Epithelial cell of esophagus (primary cell): ENCODE measurements at places on chromosomes 6 and 20.

GRCh38 chr6:11718463-11718862 is 60.1 kb downstream of the ADTRP start:
- DNase-seq = peak; percentile 1

GRCh38 chr20:16527438-16527837 is 45.8 kb downstream of the KIF16B start:
- no peak for DNase-seq

DNA sequence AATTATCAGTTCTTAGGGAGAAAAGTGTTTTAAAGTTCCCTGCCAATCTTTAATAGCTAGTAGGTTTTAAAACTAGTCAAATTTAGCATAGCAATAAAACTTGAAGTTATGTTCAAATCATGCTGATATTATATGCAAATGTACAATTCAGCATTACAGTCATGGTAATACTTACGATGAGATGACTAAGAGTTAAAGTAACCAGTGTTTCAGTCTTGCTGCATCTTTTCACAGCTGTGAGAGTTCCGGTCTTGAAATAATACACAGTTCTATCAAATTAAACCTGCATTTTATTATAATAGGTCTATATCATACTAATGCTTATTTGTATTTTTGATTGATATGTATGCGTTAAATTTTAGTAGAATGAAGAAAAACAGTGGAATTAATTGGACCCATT is 26.1 kb downstream of the POPDC3 start:
- no peak for DNase-seq

DNA sequence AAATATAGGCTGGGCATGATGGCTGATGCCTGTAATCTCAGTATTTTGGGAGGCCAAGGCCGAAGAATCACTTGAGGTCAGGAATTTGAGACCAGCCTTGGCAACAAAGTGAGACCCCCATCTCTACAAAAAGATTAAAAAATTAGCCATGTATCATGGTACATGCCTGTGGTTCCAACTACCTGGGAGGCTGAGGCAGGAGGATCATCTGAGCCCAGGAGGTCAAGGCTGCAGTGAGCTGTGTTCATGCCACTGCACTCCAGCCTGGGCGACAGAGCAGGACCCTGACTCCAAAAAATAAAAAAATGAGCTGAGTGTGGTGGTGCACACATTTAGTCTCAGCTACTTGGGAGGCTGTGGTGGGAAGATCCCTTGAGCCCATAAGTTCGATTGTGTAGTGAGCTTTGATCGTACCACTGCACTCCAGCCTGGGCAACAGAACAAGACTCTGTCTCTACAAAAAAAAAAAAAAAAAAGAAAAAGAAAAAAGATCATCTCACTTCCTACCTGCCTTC is 10.1 kb upstream of the GUCA1B start:
- no peak for DNase-seq

DNA sequence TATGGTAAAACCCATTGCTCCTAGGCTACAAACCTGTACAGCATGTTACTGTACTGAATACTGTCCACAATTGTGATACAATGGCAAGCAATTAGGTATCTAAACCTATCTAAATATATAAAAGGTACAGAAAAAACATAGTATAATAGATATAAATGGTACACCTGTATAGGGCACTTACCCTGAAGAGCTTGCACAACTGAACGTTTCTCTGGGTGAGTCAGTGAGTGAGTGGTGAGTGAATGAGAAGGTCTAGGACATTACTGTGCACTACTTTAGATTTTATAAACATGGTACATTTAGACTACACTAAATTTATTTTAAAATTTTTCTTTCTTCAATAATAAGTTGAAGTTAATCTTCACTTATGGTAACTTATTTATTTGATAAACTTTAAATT is 119.9 kb upstream of the CEP85L start:
- DNase-seq = peak; percentile 78

DNA sequence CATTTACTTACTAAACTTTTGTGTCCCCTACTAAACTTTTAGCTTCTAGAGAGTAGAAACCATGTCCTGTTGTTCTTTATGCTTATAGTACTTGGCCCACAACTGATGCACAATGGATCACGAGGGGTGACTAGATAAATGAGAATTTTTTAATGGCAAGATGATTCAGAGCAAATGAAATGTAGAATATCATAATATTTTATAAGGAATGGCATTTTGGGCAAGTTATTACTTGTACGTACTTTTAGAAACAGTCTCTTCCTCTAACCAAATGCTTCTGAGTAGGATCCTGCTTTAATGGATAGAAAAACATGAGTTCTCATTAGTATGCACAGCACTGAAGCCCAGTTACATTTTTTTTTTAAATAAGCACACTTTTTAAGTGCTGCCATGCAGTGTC is 336.3 kb downstream of the NRN1 start:
- peak; percentile 78 for DNase-seq

DNA sequence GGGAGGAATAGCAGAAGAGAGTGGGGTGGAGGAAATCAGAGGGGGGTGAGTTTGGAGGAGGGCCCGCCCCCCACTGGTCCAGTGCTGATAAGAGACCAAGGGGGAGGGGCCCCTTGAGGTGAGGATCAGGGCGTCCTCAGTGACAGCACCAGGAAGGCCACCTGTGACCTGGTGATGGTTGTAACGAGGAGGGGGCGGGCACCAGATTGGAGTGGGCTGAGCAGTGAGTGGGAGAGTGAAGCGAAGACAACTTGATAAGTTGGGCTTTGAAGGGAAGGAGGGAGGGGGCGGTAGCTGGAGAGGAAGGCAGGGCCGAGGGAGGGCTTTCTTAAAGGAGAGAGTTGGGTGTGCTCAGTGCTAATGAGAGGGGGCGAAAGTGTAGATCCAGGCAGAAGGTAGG is 30.7 kb downstream of the CDH22 start:
- DNase-seq = no peak

GRCh38 chr20:23513164-23513563 is 22.2 kb downstream of the CST8 start:
- no peak for DNase-seq

DNA sequence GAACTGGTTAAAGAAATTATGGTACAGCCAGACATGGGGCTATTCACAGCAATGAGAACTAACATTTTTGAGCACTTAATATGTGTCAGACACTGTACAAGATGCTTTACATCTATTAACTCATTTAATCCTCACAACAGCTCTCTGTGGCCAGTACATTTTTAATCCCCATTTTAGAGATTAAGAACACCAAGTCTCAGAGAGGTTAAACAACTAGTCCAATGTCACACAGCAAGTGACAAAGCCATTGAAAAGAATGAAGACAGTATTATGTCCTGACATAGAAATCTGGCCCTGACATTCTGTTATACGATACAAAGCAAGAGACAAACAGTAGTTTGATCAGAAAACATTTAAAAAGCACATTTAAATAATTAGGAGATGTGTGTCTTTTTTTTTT is 3.8 kb upstream of the CSNK2A1 start:
- no peak for DNase-seq

GRCh38 chr6:37207903-37208456 is 38.0 kb downstream of the PIM1 start:
- peak; percentile 90 for DNase-seq

DNA sequence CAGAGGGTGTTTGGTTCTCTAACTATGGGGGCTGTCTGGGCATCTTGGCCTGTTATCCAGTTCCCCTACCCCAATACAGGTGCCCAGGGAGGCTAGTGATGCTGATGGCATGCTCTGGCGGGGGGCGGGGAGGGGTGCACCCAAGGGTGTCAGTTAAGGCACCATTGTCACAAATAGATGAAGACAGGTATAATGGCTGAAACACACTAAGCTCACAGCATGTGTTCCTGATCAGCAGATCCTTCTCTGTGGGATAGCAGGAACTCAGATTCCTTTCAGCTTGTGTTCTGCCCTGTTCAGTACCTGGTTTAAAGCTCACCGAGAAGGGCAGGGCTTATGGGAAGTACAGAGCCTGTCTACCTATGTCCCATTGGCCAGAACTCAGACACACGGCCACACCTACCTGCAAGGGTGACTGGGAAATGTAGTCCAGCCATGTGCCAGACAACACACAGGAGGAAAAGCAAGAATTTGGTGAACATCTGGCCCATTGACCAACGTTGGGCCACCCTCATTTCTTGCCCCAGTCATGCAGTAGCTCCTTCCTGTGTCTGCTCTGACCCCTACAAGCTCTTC is 3.4 kb upstream of the RSPO4 start:
- peak; percentile 75 for DNase-seq

DNA sequence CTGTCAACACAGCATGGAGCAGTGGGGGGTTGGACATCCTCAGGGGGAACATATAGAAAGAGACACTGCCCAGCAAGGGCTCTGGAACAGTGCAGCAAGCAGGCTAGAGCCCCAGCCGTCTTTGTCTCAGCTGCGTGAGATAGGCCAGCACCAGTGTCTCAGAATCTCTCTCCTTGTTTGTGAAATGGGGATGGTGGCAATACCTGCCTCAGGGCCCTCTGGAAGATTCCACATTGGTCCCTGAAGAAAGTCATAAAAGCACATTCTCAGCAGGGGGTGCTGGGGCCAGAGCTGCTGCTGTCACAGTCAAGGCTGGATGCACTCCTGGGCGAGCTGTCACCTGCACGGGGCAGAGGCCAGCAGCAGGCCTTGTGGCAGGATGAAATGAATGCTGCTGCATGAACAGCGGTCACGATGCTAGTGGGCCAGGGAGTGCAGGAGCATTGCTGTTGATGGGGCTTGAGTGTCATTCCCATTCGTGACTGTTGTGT is 121.7 kb downstream of the SYCP2 start:
- no peak for DNase-seq

DNA sequence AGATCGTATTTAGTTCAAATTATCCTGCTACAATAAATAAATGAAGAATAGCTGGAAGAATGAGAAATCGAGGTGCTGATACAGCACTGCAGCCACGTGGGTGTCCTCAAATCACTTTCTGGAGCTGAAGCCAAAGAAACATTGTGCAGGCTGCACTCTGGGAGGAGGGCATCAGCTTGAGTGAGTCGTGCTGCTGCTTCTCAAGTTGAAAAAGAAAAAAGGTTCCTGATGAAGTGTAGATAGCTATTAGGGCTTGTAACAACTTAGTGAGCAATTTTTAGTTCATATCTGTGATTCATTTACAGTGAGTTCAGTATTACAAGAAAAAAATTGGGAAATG is 40.5 kb downstream of the DSE start:
- peak; percentile 40 for DNase-seq

DNA sequence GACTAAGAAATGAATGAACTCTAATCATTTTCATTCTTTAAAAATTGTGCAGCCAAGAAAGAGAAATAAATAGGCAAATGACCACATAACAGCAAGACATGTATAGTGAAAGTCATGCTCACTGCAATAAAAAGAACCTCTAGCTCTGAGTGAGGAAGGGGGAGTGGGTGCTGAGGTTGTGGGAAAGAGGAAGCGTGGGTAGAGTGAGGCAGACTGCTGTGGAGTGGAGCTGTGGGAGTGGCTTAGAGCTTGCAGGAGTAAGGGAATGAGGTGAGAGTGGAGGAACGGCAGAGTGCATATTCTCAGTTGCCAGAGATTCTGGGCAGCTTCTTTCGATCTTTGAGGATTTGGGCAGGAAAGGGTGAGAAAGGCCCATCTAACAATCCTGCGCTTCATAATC is 10.4 kb downstream of the DEFB129 start:
- DNase-seq = no peak

DNA sequence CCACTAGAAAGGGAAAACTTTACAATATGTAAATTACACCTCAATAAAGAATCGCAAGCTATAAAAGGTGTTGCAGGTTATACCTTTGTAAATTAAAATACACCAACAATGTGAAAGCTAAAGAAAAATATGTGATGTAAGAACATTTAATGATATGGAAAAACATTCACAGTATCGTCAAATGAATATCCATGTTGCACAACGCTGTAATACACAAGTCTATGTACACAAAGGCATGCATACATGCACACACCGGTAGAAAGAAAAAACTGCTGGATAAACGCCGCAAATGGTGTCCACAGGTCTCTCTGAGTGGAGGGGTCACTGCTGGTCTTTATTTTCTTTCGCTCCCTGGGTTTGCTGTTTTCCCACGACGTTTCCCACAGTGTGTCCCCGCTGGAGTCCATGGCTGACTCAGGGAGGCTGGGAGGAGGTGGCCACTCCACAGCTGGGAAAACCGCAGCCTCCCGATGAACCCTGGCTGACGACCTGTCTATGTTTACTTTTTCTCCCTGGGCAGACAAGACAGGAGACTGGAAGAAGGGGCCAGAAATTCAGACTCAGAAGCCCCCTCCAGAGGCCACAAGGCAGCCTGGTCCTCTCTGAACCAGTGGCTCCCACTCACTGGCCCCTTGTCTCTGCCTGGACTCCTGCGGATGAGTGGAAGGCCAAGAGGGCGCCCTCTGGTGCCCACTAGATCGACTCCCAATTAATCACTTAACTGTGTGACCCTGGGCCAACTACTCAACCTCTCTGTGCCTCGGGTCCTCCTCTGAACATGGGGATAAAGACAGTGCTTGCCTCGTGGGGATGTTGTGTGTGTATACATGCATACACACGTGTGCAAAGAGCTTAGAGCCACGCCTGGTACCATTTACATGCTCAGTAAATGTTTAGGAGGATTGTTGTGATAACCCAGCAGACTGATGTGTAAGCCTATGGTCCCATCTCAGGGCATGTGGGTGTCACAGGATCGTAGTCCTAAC is 12.8 kb upstream of the BPI start:
- peak; percentile 31 for DNase-seq

GRCh38 chr20:36924167-36925045 is 27.1 kb downstream of the SAMHD1 start:
- DNase-seq = peak; percentile 7

DNA sequence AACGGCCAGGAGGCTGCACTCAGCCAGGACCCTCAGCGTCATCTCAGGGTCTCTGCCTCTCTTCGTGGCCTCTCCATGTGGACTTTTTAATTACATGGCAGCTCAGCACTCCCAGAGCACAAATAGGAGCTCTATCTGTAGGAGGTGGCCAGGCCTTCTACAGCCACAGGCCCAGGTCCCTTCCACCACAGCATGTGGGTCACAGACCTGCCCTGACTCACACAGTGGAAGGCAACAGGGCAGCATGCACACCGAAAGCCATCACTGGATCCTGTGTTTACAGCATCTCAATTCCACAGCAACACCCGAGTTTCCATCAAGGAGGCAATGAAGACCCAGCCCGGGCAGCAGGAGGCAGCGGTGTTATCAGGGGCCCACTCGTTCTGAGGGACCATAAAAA is 65.8 kb upstream of the CD93 start:
- DNase-seq = no peak

DNA sequence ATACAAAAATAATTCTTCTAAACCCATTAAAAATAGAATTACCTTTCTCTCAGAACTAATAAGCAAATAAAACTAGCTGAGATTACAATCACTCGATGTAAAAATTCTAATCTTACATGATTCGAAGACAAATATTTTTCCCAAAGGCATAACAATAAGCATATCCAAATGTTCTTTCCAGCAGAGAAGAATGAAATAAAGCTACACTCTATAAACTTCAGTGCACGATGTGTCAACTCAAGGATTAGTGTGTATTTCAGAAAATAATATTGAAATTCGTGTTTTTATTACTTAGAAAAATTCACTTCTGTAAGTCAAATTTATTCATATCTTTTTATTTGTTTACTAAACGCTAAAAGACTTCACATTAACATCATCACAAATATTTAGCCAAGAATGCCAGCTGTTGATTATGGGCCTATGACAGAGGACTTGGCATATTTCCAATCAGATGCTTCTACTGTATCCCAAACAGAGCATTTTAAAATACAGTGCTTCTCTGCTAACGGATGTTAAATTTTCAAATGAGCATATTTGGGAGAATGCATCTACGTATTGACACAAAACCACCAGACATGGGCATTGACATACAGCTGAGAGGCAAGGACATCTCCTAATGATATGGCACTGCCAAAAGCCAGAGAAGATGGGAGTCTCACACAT is 54.7 kb upstream of the PDE7B start:
- no peak for DNase-seq
